ENCODE measurements at places on chromosomes 5 and 9.

DNA sequence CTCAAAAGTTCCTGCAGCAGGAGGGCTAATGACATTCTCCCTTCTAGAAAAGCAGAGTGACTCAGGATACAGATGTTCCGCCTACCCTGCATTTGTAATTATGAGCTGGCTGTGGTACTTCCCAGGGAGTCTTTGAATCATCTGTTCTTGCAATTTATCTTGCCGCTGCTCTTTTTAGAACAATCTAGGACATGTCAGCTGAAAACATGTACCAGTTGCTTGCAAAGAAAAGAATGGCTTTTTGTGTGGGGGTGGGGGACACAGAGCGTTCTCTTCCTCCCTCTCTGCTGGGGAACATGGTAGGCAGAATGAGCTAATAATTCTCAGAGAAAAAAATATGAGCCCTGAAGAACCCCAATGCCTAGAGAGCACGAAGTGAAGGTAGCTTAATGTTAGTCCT lies 51.7 kb upstream of the TUT7 start:
- DNase-seq = no peak

DNA sequence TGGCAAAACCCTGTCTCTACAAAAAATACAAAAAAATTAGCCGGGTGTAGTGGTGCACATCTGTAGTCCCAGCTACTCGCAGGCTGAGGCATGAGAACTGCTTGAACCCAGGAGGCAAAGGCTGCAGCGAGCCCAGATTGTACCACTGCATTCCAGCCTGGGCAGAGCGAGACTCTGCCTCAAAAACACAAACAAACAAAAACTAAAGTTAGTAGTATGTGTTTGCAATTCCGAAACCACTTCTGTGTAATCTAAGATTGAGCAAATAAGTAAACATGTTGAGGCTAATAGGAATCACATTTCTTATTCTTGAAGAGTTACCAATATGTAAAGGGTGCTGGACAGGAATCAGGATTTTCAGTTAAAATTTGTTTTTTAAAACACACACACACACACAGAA lies 70.0 kb upstream of the SUSD1 start:
- no peak for DNase-seq

DNA sequence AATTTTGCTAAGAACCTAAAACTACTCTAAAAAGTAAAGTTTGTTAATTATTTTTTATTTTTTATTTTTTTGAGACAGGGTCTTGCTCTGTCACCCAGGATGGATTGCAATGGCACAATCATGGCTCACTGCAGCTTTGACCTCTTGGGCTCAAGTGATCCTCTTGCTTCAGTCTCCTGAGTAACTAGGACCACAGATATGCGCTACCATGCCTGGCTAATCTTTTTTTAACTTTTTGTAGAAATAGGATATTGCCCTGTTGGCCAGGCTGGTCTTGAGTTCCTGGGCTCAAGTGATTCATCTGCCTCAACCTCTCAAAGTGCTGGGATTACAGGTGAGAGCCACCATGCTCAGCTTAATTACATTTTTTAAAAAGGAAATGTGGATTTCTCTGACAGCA lies 45.8 kb downstream of the PDE6A start:
- DNase-seq = no peak

- DNase-seq = peak; percentile 62
These were observed 39.3 kb upstream of the ANKRD33B start for GRCh38 chr5:10524376-10525123.

DNA sequence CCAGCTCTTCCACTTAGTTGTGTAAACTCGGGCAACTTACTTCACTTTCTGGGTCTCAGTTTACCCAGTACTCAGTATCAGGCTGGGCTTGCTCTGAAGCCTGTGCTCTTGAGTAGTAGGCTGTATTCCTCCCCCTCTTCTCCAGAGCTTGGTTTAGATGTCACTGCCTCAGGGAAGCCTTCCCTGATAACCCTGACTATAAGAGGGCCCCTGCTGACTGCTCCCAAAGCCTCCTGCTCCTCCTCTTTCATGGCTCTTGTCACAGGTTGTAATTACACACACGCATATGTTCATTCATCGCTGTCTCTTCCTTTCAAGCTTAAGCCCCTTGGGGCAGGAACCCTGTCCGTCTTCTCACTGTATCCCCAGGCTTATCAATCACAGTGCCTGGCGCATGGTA lies 140.2 kb downstream of the RGS3 start:
- no peak for DNase-seq

DNA sequence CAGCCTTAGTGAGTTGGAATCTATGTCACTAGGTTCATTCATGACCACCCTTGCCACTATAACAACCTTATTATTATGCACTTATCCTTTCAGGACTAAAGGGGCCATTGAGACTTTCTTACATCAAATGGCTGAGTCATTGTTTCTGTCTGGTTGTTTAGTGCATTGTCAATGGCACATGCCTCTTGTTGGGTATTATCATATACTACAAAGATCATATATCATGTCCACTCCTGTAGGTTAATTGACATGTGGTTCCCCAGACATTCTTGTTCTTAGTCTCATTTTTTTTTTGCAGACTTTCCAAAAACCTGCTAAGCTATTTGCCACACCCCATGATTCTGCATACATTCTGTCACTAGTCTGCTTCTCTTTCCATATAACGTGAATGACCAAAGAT lies 66.7 kb upstream of the PRDM9 start:
- no peak for DNase-seq

- DNase-seq = no peak
These were observed 31.2 kb downstream of the CDK7 start for GRCh38 chr5:69265931-69266330.

GRCh38 chr5:133996683-133997252 lies 8.0 kb downstream of the VDAC1 start:
- no peak for DNase-seq

DNA sequence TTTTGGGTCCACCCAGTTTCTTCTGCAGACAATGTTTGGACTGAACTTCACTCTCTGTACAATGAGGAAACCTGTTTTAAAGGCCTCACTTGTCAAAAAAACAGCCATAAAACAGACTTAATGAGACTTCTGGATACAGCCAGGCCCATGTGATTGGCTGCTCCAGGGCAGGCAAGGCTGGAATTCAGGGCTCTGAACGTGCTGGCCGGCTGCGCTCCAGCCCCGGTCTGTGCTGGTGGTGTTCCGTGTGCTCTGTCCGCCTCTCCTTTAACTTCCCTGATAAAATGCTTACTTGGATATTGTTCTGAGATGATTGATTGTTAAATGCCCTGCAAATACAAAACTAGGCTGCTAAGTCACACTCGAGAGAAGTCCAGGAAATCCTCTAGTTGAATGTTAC lies 131.2 kb upstream of the KLF4 start:
- no peak for DNase-seq

DNA sequence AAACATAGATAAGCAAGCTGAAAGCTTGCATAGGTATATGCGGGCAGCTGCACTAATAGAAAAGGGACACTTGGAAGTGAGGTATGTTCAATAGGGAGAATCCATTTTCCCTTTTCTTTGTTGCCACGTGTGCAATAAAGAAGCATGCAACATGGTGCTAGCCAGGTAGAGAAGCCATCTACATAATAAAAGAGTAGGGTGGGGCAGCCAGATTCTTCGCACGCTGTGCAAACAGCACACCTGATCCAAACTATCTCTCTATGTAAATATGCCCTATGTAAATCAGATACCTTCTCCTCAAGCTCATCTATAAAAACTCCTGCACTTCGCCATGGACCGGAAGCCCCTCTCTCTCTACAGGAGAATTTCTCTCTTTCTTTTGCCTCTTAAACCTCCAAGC lies 91.9 kb upstream of the C9orf72 start:
- DNase-seq = no peak

- DNase-seq = no peak
These were observed 42.7 kb upstream of the FUBP3 start for GRCh38 chr9:130536701-130537107.

- DNase-seq = no peak
These were observed 60.5 kb downstream of the GLDC start for GRCh38 chr9:6584881-6585597.

- no peak for DNase-seq
These were observed 654.2 kb downstream of the TLE1 start for GRCh38 chr9:81035171-81035570.

DNA sequence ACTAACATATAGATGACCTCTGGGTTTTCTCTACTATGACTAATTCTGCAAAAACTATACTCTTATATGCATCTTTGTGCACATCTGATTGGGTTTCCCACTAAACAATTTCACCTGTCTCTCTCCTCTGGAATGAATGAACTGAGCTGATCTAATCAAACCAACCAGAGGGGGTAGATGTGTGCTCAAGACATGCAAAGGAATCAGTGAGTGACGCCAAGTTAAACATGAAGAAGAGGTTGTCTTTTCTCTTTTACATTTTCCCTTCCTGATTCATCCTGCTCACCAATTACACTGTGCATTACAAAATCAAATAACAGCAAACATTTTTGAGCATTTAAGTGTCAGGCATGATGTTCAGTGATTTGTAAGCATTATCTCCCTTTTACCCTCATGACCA lies 29.6 kb upstream of the GRXCR2 start:
- no peak for DNase-seq

GRCh38 chr5:43616535-43616934 lies 13.6 kb downstream of the NNT start:
- DNase-seq = no peak

DNA sequence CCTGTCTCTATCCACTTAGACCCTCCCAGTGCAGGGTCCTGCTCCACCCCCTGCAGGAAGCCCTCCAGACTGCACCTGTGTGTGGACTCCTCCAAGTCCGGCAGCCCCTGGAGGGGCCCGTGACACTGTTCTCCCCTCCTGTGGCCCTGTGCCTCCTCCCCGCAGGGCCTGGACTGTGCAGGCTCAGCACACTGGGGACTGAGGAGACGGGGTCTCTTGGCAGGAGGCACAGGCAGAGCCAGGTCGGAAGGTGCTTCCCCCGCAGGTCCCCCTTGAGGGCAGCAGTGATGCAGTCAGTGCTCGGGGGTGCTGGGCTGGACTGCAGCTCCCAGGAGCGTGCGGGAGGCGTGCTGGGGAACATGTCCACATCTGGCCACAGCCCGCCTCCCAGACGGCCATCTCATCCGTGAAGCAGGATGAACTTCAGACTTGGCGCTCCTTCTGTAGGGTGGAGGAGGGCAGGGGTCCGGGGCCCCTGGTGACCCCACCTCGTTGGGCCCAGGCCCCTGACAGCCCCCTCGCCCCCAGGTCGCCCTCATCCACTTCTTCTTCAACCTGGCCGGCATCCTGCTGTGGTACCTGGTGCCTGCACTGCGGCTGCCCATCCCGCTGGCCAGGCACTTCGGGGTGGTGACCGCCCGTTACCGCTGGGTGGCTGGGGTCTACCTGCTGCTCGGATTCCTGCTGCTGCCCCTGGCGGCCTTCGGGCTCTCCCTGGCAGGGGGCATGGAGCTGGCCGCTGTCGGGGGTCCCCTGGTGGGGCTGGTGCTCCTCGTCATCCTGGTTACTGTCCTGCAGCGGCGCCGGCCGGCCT lies 4.9 kb downstream of the SLC34A3 start:
- DNase-seq = no peak

GRCh38 chr9:93576258-93577077 lies at the start of gene PHF2:
TSS of gene PHF2 (plus strand) at chr9:93576584. CDS start at chr9:93576774, 190 bp downstream.
- peak; percentile 56 for DNase-seq
